ENCODE measurements at places on chromosomes 1 and 21.

DNA sequence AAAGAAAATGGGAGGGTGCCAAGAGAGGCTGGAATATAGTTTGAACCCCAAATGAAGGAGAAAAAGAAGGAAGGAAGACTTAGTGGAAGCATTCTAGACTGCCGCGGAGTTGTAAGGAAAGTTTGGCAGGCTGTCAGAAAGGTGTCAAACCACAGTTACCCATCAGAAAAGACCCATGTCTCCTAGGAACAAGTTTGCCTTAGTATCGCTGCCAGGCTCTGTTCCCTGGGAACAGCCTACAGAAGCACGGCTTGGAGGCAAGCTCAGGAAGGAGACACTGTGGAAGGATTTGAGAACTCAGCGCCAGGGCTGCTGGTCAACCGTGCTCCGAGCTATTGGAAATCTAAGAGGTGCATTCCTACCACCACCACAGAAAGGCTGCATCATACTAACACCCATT, 197.4 kb downstream of the RRAGC start:
- DNase-seq: no peak

- DNase-seq: no peak
Observed at GRCh38 chr1:40977716-40978115, 1.8 kb upstream of the CTPS1 start.

GRCh38 chr1:19852036-19852435, 30.2 kb upstream of the OTUD3 start:
- no peak for DNase-seq

GRCh38 chr1:200869753-200870391, 2.9 kb upstream of the GPR25 start:
- DNase-seq: no peak

DNA sequence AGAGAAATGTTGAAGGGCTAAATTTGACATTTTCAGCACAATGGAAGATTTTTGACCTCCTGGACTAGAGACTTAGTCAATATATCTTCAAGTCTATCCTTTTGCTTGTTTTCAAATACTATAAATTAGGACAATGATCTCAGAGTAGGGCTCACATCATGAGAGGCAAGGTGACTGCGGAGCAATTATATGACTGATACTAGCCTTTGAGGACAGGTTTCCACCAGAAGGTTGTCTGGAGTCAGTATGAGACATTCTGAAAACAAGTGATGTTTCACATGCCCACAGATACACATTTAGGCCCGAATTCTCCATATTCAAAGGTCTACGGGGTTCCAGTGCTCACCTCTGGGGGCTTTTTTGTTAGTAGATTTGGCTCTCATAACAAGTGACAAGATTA, 142.3 kb upstream of the SAMSN1 start:
- DNase-seq: no peak

- DNase-seq: no peak
Observed at GRCh38 chr1:151058692-151059091, 730 bp downstream of the CDC42SE1 start.

- no peak for DNase-seq
Observed at GRCh38 chr1:47231301-47232186, 481 bp downstream of the TAL1 start.

DNA sequence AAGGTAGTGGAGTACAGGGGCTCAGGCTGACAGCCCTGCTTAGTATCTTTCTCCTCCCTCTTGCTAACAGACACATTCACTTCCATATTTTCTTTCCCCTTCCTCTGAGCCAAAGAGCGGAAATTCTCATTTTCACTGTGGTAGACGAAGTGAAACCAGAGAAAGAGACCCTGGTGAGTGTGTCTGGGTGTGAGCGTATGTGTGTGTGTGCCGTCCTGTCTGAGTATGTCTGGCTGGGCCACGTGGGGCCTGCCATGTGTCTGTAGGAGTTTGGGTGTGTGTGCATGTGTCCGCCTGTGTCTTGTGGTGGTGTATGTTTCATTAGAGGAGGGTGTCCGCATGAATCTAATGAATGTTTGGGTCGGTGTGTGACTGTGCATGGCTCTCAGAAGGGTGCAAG, 1.7 kb downstream of the COL8A2 start:
- no peak for DNase-seq

GRCh38 chr1:38111589-38111988, 65.0 kb upstream of the POU3F1 start:
- DNase-seq: no peak

DNA sequence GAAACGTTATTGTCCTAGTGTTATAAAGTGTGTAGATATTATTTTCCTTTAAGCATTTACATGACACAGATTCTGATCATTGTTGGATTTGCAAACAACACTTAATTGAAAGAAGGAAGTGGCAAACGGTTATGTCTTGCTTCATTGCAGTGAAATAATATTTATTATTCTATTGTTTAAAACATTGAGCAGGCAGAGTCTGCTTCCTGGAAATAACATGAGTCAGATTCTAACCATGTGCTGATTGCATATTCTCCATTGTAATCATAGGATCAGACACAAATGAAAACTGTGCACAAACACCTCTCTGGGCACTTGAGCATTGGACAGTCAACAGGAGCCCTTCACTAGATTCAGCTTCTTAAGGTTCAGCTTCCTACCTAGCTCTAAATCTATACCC, 46.8 kb upstream of the USP25 start:
- no peak for DNase-seq

DNA sequence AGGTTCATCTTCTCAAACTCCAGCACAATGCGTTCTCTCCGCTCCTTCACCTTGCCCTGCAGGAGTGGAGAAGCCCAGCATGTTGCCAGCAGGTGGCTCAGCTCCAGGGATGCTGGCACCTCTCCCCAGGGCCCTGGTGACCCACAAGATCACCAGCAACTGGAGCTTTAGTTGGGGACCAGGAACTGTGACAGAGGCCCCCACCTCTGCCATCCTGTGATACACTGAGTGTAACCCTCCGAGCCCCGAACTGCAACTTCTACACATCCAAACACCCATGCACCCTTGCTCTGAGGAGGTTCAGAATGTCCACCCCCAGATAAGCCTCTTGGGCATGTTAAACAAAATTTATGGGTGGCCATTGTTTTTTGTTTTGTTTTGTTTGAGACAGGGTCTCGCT, 4.5 kb upstream of the TRIM11 start:
- DNase-seq: no peak

DNA sequence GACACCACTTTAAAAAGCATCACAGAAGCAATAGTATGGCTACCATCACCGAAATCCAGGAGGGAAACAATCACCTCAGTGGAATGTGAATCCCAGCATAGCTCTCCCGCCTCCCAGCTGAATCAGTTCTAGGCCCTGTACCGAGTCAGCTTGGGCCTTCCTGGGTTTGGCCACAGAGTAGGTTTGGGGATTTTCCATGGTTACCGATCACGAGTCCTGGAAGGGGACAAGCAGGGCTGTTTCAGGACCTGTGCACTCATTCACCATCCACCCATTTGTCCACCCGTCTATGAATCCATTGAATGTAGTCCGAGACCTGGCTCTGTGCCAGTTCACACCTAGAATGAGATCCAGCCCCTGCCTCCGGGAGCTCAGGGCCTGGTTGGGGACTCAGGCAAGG, 94.2 kb downstream of the ARHGEF10L start:
- no peak for DNase-seq

DNA sequence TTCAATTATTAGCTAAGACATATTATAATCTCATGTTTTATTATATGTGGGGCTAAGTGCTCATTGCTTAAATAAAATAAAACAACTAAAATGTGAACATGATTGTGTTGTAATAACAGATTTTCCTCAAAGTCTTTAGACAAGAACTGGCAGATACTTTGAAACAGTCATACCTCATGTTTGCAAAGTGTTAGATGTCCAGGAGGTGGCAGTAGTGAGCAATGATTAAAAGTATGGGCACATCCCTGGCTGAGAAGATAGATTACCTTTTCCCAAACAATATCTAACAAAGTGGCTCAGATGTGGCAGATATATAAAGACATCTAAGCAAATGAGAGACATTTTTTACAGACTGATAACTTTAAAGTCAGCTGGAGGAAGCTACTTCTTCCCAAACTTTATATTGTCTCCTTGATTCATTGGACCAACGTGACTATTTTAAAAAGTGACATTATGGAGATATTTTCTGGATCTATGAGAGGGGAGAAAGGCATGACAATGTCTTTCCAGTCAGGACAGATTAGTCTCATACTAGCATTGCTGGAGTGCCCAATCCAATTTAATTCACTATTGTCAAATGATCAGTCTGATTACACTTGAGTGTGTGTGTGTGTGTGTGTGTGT, 269.8 kb downstream of the S1PR1 start:
- no peak for DNase-seq

DNA sequence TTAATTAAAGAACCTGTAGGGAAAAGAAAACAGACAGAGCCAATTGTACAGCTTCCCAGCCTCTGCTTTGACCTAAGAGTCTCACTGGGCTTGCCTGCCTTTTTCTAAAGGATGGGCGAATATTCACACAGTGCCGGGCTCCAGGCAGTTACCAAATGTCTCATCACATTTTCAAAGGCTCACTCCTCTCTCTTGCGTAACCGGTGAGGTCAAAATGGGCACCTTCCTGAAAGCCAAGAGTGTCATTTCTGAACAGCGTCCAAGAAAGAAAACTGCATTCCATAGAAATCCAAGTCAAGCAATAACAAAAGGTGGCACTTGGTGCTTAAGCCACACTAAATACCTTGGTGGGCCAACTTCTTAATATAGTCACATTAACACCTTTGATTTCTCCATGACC, 710 bp upstream of the PALMD start:
- no peak for DNase-seq

DNA sequence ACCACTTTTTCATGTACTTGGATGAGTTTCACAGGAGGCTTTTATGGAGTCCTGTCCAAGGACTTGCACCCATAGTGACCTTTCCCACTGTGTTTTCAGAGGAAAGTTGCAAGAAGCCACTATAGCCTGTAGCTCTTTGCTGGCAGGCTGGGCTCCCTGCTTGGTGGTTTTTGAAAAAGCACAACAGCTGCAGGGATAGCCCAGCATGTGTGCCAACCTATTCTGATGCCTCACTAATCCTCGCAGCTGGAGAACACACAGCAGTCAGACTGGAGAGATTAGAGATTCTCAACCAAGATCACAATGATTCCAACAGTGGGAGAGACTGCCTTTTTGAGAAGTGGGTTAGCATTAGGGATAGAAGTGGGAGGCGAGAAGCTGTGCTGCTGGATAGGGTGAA, 24.1 kb upstream of the ARHGEF11 start:
- DNase-seq: no peak

GRCh38 chr1:55272994-55273393, 57.8 kb upstream of the USP24 start:
- no peak for DNase-seq

DNA sequence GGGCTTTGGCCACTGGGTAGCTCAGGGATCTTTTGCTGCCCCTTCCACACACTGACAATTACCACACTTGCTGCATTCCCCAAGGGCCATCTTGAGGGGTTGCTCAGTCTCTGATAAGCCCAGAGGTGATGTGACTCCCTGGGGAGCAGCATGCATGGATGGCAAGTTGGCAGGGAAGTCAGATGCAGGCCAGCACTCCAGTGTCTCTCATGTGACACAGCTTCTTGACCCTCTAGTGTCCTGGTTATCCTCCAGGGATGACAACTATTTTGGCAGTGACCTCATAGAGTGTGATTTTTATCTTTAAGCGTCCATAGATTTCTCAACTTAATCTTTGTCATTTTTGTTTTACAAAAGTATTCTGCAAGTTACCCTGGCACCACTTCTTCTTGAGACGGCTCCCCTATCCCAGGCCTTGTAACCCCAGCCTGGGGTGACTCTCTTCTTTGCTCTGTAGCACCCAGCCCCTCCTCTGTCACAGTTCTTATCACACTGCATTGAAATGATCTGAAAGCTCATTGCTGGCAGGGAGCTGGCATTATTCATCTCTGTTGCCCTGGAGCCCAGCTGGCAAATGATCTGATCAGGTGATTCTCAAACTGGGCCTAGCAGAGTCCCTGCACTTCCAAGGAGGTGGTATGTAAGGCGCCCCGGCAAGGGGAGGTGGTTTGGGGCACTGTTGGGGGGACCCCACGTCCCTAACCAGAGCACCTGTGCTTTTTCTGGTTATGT, 72.6 kb downstream of the TENT5C start:
- DNase-seq: no peak

GRCh38 chr21:43292041-43292865, 123.4 kb downstream of the CRYAA start:
- DNase-seq: no peak

DNA sequence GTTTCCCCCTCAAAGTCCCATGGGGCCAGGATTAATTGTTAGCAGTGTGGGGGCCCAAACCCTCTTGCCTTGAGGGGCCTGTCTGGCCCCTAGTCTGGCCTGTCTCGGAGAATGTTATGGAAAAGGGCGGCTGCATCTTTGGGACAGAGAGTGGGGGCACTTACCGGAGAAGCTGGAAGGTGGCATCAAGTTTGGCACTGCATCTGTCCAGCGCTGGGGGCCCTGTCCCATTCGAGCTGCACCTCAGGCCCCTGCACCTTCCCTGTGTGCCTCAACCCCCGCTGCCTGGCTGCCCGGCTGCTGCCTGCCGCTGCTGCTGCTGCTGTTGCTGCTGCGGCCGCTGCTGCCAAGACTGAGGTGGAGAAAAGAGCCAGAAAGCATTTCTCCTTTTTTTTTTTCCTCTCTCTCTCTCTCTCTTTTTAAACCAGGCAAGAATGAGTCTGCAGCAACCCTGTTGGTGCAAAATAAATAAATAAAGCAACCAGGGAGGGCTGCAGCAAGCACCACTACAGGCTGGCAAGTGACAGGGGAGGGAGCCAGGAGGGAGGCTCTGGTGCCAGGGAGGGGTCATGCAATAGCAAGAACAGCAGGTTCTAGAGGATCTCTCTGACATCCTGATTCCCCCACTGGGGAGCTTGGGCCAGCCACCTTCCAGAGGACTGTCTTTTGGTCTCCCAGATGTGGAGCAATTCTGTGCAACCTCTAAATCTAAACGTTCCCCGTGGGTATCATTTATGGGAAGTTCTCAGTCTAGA, at the start of gene LINGO4:
Gene LINGO4 (minus strand): TSS at position 354 of the 755 bp plus-strand sequence. CDS start 2,715 bp downstream, outside the sequence.
- DNase-seq: no peak

DNA sequence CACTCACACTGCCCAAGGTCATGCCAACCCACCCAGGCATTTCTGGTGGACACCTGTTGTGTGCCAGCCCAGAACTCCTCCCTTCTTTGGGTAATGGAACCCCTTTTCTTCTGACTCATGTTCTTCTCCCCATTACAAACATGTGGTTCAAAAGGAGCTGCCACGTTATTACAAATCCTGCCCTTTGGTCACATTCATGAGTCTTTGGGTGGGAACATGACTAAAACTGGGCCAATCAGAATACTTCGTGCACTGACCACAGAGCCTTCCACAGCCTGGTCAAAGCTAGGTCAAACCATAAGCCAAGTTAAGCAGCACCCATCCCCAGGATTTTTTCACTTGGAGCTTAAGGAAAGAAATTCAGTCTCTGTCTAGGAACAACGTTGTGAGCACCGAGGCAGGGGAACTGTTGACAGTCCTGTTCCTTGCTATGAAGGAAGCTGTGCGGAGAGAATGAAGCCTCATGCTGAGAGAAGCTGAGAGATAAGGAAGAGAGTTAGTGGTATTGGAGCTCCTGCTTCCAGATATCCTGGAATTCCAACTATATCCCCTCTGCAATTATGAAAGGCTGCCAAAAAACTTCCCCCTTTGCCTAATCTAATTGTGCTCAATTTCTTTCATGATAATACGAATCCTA, 46.8 kb upstream of the DIPK1A start:
- no peak for DNase-seq

Data from iPS DF 19.7 (cell line).